ENCODE measurements at places on chromosomes 7 and 10. TPM values are rescaled to one million over a fixed set of nuclear protein-coding genes. Genes with fewer than 3 reads are reported as not detected.

DNA sequence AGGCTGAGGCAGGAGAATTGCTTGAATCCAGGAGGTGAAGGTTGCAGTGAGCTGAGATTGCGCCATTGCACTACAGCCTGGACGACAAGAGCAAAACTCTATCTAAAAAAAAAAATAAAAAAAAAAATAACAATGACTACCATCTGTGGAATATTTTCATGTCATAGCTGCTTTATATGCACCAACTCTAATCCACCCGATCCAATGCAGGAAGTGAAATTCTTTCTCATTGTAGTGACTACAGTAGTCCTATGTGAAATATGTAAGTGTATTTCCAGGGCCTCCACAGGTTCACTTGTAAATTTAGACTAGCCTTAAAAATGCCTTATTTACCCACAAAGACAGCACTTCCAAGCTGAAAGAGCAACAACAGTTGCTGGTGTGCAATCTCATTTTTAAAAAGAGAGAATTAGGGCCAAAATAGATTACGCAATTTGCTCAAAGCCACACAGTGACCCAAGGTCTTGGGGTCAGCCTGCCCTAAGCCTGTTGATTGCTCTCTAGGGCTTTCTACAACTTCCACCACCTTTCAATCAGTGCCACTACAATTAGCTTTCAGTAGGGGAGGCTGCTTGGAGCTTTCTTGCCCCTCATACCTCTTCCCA is 25.8 kb upstream of the EGFR start:
- no peak for DNase-seq

The SLC13A4 gene
- 0.84 TPM for polyA plus RNA-seq

GRCh38 chr10:63549810-63550209 is 28.6 kb downstream of the REEP3 start:
- DNase-seq: no peak

DNA sequence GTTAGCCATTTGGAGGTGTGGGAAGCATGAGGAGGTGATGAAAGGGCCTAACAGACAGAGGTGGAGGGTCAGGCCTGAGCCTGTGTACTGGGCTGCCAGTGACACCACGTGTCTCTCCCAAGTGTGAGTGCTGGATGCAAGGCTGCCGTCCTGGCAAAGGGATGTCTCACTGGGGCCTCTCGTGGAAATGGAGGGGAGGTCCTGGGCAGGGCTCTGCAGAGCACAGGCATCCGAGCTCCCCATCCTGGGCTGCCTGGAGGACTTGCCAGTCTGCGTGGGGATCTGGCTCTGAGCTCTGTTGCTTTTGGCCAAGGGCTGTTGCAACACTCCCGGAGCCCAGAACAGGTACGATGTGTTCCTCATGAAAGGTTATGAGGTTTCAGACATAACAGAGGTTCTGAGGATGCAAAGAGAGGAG is 77.3 kb downstream of the GRK5 start:
- DNase-seq: no peak

GRCh38 chr10:26566525-26567350 is 128.6 kb downstream of the APBB1IP start:
- no peak for DNase-seq

- DNase-seq: no peak
Measured at GRCh38 chr7:156479596-156479995, 161.0 kb upstream of the RNF32 start.

Measured in right renal pelvis (tissue), 4 donors.